ENCODE measurements at places on chromosomes 1 and 21.

DNA sequence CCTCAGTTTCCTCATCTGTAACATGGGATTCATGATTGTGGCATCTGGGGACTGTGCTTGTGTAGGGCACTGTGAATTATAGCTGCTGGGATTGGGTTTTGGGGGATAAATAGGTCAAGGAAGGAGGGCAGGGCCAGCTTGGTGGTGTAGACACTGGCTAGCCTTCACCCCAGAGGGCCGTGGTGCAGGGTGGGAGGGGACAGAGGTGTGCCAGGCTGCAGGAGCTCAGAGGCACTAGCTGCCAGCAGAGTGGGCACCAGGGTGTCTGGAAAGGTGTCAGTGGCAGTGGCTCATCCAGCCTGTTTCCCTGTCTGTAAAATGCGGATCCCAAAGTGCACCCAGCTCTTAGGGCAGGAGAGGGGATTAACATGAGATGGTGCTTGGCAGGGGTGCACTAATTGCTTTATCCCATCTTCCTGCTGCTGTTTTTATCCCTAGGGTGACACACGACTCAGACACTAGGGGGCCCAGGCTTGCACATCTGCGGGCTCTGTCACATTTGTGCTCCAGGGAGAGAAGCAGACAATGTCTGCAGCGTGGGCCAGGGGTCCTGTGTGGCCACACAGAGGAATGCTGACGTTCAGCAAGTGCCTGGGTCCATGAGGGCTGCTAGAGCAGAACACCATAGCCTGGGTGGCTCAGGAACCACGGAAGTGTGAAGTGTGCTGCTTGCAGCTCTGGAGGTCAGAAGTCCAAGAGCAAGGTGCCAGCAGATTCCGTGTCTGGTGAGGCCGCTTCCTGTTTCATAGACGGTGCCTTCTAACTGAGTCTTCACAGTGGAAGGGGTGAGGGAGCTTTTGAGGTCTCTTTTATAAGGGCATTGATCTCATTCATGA lies 19.3 kb downstream of the OBSCN start:
- no peak for DNase-seq

DNA sequence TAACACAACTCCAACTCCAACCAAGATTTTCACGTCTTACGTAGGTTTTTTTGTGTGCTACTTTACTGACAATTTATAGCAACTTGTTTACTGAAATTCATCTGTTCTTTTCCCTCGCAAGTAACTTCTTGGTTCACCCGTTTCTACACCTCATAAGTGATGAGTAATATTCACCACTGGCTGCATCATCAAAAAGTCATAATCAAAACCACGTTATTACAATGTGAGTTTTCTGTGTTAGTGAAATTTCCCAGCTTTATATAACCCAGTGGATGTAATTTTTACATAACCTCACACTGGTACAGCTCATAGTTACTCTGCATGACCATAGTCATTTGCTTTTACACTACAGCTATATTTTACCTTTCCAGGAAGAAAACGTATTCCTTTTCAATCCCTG lies 401.1 kb upstream of the LYPLAL1 start:
- no peak for DNase-seq

DNA sequence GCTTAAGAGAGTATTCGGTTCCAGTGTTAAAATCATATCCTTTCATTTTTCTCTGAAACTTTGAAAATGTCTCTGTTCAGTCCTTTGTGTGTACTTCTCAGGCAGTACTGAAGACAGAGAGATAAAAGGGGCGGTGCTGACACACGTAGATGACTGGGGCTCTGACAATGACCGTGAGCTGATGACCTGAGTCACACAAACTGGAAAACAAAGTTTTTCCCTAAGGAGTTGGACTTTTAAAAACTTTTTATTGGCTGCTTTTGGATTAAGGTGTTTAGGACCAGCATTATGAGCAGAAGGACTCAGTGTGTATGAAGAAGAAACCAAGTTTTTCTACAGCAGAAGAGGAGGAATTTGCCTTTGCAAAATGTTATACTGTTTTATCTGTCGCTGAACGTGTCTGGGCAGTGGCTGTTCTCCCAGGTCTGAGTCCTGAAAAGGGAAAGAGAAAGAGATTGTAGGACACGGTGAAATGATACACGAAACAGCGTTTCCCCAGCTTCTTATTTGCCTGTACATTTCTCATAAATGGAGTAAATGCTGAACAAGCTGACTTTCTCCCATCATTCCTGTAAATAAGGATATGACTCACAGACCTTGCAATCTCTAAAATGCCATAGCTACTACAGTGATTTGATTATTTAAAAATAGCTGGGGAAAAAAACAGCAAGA lies 51.5 kb downstream of the MAP3K7CL start:
- no peak for DNase-seq

GRCh38 chr1:20137055-20137454 lies 2.1 kb upstream of the PLA2G2F start:
- no peak for DNase-seq

- DNase-seq, result no peak
Observed at GRCh38 chr1:156075775-156076204, 6.5 kb downstream of the MEX3A start.

GRCh38 chr1:234398849-234399381 lies 25.7 kb downstream of the COA6 start:
- DNase-seq, result no peak

GRCh38 chr1:36645867-36646266 lies 163.2 kb upstream of the CSF3R start:
- DNase-seq, result no peak

DNA sequence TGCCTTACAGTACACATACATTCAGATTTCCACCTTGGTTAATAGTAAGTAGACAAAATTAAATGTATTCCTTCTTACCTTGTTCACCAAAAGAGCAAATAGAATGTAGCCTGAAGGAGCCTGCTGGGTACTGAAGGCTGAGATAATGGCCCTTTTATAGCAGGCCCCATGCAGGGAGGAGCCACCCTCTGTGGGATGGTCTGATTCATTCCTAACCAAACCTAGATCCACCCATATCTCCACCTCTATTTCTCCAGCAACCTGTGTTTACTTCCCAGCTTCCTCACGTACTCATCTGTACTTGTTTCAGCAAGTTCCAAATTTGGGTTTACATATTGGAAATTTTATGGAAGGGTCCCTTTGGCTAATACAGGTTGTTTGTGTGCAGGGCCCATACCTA lies at the start of gene FLG:
TSS of gene FLG (minus strand) at position 129 of the 400 bp plus-strand sequence. CDS start 9,783 bp downstream, outside the sequence.
- no peak for DNase-seq

DNA sequence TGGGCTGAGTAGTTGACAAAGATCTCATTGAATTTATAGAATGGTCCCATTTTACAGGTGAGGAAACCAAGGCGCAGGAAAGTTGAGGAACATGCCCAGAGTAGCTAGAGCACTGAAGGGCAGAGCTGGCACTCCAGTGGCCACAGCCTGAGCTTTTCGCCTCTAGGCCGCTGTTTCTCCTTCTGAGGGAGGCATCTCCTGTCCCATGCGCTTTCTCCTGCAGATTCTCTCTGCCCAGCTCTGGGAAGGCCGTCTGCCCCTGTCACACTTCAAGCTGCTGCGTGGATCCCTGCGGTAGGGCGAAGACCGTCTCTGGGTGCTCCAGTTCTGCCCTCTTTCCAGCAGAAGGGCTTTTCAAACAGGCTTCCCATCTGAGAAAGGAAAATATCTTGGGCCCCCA lies 159.9 kb downstream of the ACTL8 start:
- no peak for DNase-seq

GRCh38 chr1:228873709-228874108 lies 138.4 kb downstream of the RHOU start:
- DNase-seq, result no peak

GRCh38 chr1:41758904-41759548 lies 159.7 kb downstream of the HIVEP3 start:
- no peak for DNase-seq

GRCh38 chr21:14527696-14528652 lies 18.1 kb downstream of the SAMSN1 start:
- no peak for DNase-seq

DNA sequence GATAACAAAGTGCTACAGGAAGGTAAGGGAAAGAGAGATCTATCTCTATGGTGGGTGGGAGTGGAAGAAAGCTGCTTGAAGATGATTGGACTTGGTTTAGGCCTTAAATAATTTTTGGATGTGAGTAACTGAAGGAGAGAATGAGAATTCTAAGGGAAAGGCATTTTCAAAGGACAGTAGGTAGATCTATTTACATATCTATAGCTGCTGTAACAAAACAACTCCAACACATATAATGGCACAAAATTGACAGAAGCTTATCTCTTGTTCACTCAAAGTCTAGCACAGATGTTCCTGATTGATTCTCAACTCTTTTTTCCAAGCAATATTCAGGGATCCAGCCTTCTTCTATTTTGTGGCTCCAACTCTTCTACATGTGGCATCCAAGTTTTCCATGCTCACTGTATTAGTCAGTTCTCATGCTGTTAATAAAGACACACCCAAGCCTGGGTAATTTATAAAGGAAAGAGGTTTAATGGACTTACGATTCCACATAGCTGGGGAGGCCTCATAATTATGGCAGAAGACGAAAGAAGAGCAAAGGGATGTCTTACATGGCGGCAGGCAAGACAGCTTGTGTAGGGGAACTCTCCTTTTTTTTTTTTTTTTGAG lies 3.1 kb upstream of the DDAH1 start:
- no peak for DNase-seq

GRCh38 chr1:203084588-203085527 lies 954 bp downstream of the MYOG start:
- DNase-seq, result no peak

GRCh38 chr1:223794136-223794880 lies 51.4 kb downstream of the TP53BP2 start:
- DNase-seq, result no peak

DNA sequence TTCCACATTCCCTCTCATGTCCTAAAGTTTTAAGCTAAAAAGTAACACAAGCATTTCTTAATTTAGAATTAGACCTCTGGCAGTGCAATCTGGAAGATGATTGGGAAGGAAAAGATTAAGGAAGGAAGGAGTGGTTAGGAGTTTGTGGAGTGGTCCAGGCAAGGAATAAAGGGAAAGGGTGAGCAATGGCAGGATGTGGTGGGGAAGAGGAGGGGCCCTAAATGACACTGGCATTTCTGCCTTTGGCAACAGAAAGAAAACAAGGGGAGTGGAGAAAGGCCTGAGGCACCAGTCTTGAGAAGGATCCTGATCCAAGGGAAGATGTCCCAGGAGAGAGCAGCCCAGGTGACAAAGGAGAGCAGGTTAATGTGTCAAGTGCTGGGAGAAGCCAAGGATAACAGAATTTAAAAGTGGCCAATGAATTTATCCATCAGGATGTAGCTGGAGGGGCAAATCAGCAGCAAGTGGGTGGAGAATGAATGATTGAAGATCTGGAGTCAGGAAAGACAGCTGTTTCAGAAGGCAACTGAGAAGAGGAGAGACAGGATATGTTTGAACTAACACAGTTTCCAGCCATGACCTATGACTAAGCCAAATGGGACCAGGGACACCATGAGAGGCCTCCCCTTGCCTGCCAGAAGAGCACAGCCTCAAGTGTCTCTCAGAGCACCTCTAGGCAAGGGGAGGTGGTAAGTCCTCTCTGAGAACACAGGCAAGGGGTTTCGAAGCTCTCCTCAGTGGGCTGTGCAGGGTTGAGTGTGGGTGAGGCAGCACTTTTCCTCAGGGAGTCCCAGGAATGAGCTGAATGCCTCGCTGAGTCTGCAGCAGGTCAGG lies 20.9 kb upstream of the LY9 start:
- DNase-seq, result no peak

Data from NCI-H1694 (cell line).